Stimulated activated CD8-positive, alpha-beta memory T cell treated with anti-CD3 and anti-CD28 coated beads, Interleukin-7, amount 100 ng/mL, for 24 hours (primary cell): ENCODE measurements at places on chromosomes 5 and 9.

- no peak for DNase-seq
These were observed 25.6 kb downstream of the TMEFF1 start for GRCh38 chr9:100498592-100498991.

DNA sequence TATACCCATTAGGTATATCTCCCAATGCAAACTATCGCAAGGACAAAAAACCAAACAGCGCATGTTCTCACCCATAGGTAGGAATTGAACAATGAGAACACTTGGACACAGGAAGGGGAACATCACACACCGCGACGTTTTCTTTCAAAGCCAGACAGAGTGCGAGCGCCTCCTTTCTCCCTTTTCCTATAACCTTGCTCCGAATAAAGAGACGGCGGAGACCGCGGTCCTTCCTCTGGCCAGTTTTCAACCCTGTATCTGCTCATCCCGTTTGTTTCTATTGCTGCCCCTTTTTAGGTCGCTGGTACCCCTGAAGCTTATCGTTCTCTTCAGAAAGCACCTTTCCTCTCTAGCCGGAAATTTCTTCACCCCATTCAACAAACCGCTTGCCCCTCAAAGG lies 1.3 kb downstream of the LVRN start:
- DNase-seq = no peak

GRCh38 chr5:144712090-144712489 lies 541.4 kb downstream of the KCTD16 start:
- no peak for DNase-seq

DNA sequence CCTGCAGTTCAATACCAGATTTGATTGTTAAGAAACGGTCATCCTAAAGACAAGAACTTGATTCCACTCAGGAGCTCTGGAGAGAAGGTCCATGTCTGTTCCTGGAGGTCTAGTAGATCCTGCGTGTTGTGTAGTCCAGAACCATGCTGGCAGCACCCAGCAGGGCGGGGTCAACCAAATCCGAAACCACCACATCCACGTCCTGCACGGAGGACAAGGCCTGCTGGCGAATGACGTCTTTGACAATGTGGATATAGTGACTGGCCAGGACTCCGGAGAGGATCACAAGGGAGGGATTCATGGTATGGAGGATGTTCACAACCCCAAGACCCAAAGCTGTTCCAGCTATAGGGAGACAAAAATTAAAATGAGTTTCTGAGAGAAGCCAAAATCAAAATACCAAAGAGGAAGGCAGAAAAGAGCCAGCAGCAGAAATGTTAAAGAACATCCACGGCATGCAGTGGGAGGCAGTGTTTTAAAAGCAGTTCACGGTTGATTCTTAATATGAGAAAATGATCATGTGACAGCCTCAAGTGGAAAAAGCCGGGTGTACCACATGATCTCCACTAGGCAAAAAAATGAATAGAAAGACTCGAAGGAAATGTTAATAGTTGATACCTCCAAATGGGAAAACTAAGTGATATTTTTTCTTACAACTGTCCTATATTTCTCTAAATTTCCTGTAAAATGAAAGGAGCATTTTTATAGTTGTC lies 26.7 kb downstream of the CLTA start:
- DNase-seq = no peak

- DNase-seq = no peak
These were observed 400 bp downstream of the HCN1 start for GRCh38 chr5:45695804-45696156.

GRCh38 chr5:137693307-137693950 lies 42.5 kb downstream of the KLHL3 start:
- DNase-seq = no peak

DNA sequence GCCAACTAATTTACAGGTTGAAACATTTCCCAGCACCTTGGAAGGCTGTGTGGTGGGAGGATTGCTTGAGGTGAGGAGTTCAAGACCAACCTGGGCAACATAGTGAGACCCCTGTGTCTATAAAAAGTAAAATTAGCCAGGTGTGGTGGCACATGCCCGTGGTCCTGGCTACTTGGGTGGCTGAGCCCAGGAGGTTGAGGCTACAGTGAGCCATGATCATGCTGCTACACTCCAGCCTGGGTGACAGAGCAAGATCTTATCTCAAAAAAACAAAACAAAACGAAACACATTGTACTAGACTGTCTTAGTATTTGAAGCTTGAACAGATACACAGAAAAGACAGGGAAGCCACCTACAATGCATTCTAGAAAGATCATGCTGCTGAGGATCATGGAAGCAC lies 2.8 kb upstream of the HSDL2 start:
- no peak for DNase-seq

DNA sequence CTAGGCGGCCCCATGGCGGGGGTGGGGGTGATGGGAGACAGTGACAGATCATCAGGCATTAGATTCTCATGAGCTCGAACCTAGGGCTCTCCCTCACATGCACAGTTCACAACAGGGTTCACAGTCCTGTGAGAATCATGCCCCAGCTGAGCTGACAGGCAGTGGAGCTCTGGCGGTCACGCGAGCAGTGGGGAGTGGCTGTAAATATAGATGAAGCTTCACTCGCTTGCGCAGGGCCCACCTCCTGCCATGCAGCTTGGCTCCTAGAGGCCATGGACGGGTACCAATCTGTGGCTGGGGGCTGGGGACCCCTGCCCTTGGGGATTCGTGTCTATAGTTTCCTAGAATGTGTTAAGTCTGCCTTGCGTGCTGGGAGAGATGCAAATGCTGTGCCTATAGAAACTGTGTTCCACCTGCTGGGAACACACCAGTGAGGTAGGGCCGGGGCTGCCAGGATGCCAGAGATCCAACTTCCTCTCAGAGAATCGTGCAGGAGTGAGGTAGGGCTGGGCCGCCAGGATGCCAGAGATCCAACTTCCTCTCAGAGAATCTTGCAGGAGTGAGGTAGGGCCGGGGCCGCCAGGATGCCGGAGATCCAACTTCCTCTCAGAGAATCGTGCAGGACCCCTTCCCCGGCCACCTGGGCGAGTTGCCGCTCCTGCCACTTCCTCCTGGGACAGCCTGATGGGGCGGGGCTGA lies 14.1 kb upstream of the EXOC3 start:
- DNase-seq = no peak

DNA sequence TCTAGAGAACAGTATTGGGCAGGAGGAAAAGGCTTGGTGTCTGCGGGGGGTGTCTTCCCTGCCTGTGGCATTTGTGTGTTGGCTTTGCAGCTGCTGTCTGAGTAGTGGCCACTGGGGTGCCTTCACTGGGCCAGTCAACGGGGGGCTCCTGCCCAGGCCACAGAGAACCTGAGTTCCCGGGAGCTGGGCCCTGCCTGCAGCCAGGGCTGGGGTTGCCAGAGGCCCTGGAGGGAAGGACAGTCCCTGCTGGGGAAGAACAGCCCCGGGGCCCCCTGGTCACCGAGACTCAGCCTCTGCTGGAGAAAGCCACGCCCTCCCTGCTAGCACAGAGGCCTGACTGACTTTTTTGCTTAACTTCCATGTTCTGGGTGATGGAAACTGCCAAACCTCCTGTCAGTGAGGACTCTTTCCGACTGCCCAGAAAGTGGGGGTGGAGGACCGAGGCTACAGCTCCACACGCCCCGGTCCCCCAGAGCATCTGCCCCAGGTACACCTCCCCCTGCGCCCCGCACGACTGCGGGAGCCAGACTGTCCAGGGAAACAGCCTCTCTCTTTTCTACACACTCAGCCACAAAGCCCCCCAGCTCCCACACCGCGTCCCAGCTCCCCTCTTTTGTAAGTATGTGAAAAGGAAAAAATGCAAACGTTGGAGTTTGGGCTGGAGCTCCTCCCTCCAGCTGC lies 133.4 kb downstream of the DAB2IP start:
- DNase-seq = no peak

DNA sequence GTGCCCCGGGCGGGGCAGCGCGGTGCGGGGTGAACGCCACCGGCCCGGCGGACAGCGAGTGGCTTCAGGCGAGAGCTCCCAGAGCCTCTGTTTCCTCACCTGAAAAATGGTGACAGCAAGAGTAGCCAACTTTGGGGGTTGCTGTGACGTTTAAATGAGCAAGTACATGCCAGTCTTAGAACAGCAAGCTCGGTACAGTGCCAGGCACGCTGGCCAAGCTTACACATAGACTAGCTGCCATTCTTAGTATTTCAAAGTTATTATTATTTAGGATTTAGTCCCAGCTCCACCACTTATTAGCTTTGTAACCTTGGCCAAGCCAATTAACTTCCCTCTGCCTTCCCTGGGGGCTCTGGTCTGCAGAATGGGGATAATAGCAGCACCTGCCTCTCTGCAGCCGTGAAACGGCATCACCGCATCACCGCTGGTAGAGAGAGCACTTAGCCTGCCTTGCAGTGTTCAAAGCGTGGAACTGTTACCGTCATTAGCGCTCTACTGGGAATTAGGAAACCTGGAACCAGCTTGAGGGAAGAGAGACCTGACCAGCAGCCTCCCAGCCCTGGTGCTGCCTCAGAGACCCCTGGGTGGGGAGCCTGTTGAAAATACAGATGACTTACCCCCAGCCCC lies at the start of gene C9orf50:
TSS of gene C9orf50 (minus strand) at position 433 of the 627 bp plus-strand sequence. CDS start 527 bp downstream, outside the sequence.
- DNase-seq = no peak

DNA sequence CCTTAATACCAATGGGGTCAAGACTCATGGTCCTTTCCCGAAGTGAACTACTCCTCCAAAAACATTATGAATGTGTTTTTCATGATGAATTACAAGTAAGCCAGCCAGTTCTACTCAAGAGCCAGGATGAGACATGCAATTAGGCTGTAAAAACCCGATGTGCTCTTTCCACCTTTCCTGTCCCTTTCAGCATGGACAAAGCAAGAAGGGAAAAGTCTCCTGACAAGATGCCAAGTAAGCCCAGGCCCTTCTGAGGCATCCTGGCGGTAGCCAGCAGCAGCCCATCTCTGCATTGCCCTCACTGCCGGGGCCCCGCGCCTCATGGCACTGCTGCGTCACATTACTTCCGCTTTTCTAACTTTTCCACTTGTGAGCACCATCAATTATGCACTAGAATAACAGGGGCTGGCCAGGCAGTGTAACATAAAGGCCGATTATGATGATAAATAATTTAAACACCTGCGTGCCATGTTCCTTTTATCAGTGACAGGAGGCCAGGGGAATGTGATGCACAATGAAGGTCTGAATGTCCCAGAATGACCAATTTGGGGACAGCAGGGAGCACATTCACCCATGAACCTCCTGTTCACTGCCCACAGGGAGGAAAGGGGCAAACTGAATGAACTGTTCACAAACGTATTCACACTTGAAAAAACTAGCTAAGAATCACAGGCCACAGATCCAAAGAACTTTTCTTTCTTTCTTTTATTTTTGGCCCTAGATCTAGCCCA lies 37.4 kb downstream of the EFNA5 start:
- no peak for DNase-seq

DNA sequence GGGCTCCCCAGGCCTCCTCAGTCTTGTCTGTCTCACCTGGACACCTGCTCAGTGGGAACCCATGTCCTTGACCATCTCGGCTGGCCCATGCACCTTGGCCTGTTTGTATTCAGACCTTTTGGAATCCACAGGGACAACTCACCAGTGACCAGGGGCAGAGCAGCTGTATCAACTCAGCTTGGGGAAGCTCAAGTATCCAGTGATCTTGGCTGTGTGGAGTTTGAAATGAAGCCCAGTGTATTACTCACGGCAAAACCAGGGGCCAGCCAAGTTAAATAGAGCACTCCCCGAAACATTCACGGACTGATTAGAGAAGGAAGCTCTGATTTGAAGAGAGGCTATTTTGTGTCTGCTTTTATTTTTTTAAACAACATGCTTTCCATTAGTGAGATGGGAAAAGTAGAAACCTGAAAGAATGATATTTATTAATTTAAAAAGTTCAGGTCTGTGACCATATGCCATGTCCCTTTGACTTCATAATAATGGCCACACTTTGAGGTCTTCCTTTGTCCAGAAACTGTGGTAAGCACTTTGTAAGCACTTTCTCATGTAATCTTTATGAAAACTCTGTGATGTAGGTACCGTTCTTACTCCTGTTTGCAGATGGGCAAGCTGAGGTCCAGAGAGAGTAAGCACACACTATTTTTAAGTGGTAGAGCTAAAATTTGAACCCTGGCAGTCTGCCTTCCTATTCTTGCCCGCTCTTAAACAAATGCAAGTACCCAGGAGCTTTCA lies 656.5 kb downstream of the BNC2 start:
- DNase-seq = no peak

DNA sequence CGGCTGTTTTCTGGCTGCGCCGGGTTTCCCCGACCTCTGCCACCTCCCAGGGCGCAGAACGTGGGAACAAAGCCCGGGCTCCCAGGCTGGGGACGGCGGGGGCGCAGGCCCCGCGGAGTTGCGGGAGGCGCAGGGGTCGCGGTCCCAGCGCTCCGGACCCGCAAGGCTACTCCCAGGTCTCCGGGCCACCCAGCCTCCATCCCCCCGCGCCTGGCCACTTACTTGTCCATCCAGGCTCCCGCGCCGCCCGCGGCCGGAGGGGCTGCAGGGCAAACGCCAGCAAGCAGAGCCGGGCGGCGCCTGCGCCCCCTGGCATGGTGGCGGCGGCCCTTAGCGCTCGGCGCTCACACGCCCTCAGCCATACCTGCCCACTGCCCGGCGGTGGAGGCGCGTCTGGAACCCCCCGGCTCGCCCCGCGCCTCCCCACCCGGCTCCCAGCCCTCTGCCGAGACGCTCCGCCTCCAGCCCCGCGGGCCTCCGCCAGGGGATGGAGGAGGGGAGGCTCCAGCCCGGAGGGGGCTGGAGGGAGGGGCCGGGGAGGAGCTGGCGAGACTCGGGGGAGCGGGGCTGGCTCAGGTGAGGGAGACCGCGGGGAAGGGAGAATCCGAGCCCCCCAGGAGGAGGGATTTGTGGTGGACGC lies at the start of gene ADAM19:
TSS of gene ADAM19 (minus strand) at position 395 of the 640 bp plus-strand sequence. CDS start at position 316, 79 bp downstream.
- DNase-seq = no peak

- no peak for DNase-seq
These were observed 2.3 kb downstream of the GRIN1 start for GRCh38 chr9:137141050-137141810.

DNA sequence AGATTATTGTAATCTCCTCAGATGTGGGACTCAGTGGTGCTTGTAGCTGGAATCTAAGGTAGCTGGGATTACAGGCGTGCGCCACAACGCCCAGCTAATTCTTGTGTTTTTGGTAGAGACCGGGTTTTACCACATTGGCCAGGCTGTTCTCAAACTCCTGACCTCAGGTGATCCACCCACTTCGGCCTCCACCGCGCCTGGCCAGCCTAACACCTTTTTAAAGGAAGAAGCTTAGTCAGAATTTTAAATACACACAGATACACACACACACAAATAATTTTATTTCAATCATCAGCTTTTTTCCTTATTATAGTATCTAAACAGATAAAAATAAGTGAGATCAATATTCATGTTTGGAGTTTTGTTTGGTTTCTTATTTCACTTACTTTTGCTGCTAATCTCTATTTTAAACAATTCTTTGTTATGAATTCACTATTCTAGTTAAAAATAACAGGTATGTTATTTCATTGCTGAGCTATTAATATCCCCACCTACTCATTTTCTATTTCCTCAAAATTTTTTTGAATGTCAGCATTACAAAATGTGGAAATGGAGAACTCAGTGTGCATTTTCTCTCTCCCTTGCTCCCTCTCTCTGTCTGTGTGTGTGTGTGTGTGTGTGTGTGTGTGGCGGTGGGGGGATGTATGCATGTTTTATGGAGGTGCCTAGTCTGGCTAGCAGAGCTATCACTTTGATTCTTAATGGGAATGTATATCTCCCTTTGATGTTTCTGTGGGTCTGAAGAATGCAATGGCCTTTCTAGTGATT lies 960.6 kb upstream of the DMAC1 start:
- DNase-seq = no peak
